Type B pancreatic cell (in vitro differentiated cells): ENCODE measurements at places on chromosomes 11 and 22. TPM values are rescaled to one million over a fixed set of nuclear protein-coding genes. Genes with fewer than 3 reads are reported as not detected.

DNA sequence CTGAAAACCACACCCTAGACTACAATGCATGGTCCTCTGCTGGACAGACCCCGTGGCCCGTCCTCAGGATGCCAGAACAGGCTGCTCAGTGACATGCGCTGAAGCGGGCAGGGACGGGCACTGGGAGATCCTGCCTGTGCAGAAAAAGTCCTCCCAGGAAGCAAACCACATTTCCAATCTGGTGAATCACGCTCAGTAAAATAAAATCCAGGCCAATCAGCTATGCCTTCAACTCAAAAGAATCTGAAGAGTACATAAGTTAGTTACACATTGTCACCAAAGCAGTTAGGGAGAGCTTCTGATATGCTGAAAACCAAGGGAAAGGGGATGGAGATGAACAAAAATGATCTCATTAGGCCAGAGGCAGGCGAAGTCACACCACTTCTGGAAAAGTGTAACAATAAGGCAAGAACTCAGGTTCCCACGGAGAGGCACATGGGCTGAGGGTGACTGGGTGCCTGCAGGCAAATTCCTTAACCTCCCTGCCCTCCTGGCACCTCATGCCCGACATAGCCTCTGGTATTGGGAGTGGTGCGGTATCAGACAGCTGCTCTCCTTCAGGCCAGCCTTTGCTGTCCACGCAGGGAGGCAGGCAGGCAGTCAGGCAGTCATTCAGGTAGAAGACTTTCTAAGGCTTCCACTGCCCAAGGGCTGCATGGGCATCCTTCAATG, 66.4 kb downstream of the APOL5 start:
- DNase-seq: no peak

DNA sequence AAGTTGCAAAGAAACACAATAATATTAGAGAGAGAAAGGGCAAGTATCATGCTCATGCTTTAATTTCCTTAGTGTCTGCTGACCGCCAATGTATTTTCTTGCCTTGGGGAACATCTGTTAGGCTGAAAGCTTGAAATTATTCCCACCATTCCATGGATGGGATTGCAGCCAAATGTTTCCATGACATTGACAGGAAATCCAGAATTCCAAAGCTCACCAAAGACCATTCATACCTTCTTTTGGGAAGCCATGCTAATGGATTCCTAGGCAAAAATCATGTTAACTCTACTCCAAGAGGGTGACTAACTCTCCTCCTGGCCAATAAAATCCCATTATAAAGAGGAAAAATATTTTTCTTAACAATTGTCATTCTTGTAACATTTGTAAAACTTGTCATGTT, 661.4 kb upstream of the FAT3 start:
- no peak for DNase-seq

DNA sequence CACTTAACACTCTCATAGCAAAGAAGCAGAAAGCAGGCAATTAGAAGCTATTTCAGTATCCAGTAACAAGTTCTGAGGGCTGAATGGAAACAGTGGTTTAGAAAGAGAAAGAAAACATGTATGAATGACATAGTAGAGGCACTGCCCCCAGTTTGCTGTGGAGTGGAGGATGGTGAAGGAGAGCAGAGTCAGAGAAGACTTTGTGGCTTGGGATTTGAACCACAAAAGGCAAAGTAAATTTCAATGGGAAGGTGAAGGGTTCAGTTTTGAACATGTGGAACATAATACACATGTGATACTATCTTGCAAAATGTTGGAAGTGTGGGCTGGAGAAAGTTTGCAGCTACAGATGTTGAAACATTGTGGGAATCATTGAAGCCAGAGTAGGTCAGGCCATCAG, 81.4 kb downstream of the SNX19 start:
- no peak for DNase-seq

GRCh38 chr22:36149441-36149840, 11.1 kb downstream of the APOL3 start:
- no peak for DNase-seq

RAPSN gene
- total RNA-seq: 0.19 and 0.39 TPM in 2 replicates
